ENCODE measurements at places on chromosomes 2 and 18. TPM values are rescaled to one million over a fixed set of nuclear protein-coding genes. Genes with fewer than 3 reads are reported as not detected.

DNA sequence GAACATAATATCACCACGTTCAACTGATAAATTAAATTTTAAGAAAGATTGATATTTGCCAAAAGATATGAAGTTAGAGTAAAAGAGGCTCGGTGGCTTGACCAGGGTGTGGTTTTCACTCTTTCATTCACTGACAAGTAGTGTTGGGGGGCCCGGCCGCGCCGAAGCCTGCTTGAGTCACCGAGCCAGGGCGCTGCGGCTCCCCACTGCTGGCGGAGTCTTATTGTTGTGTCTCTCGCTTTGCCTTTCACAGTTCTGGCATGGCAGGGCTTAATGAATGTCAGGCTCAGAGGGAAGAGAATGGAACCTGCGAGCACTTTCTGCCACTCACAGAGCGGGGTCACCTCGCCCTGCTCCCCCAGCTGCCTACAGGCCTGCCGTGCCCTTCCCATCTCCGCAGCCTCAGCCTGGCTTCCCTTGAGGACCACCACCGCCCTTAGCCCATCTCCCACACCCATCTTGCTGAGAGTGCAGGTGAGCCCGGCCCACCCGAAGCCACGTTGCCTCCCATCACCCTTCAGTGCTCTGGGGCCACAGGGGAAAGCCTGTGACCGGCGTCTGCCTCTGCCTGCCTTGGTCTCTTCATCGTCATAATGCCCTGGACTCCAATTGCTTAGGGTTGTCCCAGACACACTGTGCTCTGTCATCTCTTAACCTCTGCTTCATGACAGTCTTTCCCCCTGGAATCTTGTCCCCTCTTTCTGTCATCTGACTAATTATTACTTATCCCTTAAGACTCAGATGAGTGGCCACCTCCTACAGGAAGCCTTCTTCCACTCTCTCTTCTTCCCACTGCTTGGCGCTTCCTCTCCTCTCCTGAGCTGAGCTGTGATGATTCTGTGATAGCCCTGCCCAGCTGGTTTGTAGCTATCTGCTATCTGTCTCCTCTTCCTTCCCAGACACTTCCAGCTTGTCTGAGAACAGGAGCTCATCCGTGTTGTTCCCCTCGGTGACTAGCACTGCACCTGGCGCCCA, 142.5 kb downstream of the FAM210A start:
- DNase-seq = peak; percentile 76

Gene AFF3
- total RNA-seq = 239 TPM

GRCh38 chr2:141554810-141555209, 576.0 kb downstream of the LRP1B start:
- no peak for DNase-seq

DNA sequence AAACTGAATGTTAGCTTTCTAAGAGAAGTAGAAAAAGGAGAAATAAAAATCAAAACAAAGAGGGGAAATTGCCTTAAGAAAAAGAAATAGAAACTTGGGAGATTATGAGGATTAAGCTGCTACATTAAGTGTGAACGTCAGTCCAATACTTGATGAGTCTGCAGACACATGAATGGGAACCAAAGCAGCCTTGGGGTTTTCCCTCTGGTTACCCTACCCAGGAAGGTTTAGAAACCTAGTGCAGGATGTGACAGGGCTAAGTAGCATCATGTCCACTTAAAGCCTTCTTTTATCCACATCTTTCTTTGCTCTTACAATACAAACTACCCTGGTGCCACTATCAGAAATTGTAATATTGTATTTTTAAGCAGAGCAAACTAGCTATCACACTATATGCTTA, 22.3 kb downstream of the SLC35F5 start:
- no peak for DNase-seq

DNA sequence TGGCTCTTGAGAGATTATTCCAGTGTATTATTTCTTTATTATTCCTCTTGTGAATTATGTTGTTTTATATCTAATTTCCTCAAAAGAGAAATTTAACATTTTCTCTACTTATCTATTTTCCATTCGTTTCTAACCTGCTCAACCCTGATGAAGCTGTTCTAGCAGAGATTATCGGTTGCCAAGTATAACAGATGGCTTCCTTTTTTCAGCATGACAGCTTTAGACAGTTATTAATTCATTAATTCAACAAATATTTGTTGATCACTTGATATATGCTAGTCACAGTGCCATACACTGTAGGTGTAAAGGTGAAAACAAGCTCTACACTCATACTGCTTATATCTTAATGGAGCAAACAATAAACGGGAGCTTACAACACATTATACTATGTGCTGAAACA, 137.9 kb upstream of the UBE2E3 start:
- no peak for DNase-seq

DNA sequence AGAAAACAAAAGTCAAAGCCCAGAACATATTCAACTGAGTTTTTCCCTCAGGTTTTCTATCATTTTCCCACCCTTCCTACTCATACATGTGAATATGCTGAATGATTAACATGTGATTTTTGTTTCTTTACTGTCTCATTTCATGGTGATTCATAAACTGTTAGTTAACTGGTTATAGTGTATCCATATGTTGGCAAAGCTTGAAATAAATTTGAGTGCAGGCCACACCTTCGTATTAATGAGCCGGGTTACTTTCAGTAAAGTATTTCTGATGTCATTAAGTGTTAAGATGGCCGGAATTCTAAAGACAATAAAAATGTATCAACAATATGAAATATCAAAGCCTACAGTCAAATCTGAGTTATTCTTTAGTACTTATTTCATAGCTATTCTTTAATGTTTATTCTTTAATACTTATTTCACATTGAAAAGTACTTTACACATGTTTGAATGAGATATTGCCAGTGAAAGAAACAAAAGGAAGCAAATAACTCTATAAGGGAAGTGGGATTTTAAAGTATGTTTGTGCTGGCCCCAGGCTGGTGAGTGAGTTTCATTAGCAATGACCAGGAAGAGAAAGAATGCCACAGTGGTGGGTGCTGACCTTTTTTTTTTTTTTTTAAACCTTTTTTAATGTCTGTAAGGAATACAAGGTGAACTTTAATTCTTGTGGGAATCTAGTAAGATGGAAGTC, 178.6 kb downstream of the NEDD4L start:
- DNase-seq = no peak

DNA sequence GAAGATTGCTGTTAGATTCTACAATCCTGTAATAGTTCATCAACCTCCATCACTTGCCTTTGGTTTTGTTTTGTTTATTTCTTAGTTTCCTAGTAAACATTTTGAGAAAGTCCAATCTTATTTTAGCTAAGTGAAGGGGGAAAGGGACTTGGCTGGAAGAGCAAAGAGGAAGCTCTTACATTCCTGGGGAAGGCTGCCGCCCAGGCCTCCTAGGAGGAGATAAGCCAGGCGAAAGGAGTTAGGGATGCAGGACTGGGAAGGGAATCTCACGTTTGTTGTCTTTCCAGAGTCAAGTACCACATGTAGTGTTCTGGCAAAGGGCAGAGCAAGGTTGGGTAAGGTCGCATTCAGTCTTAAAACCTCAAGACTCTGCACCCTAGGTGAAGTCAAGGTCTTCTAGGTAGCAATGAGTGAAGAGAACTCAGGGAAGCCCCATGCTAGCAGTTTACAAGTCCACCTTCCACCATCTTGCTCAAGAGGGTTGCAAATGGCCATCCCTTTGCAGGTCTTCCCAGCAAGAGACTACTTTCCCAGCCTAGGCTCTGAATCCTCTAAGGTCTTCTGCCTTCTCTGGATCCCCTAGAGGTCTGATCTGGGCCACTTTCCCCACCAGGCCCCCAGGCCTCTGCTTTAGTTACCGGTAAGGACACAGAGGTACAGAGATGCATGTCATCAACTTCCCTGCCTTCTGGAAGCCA, 320.7 kb downstream of the CYP26B1 start:
- DNase-seq = no peak

- no peak for DNase-seq
Observed at GRCh38 chr2:233758849-233759248, 1.2 kb upstream of the UGT1A1 start.

DNA sequence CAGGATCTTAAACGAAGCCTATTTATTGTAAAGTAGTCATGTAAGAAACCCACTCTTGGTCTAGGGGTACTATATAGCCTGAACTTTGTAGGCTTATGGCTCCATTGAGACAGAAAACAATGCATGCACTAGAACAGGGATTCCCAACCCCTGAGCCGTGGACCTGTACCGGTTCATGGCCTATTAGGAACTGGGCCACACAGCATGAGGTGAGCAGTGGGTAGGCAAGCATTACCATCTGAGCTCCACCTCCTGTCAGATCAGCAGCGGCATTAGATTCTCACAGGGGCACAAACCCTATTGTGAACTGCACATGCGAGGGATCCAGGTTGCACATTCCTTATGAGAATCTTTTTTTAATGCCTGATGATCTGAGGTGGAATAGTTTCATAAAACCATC, 59.2 kb downstream of the ROCK1 start:
- no peak for DNase-seq

GRCh38 chr2:143458258-143459190, 329.3 kb downstream of the ARHGAP15 start:
- DNase-seq = no peak

DNA sequence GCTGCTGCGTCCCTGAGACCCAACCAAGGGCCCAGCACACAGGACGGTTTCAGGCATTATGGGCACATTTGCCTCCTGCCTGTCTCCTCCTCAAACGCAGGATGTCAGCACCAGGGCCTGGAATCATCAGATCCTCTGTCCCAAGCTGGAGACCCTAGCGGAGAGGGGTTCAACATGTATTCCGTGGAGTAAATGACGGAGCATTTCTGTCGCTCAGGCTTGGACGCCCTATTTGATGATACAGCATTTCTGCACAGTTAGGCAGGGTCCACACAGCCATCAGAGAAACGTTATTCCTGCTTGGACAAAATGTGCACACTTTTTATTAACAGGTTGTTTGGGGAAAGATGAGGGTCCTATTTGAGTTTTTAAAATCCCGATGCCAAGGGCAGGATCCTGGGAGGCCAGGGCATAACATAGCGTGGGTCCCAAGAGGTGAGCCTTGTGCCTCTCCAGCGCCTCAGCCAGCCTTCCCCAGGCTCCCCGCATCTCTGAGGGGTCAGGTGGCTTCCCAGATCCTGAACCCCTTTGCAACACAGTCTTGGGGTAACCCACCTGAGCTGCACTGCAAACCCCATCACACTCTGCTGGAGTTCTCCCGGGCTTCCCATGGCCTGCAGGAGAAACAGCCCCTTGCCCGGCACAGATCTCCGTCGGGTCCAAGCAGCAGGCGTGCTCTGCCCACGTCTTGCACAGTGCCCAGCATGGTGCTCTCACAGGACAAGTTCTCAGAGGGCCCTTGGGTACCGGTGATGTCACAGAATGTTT, 319.7 kb upstream of the MYT1L start:
- DNase-seq = peak; percentile 63

GRCh38 chr2:219058541-219059374, 2.0 kb downstream of the IHH start:
- no peak for DNase-seq

Gene CASP10
- not detected for total RNA-seq

GRCh38 chr2:144707736-144708326, 187.9 kb upstream of the ZEB2 start:
- DNase-seq = no peak

- no peak for DNase-seq
Observed at GRCh38 chr18:59724103-59724502, 26.9 kb upstream of the CCBE1 start.
